G401 (cell line): ENCODE measurements at places on chromosomes 6 and 20.

GRCh38 chr6:137983269-137983668, 116.2 kb downstream of the TNFAIP3 start:
- DNase-seq, result no peak

DNA sequence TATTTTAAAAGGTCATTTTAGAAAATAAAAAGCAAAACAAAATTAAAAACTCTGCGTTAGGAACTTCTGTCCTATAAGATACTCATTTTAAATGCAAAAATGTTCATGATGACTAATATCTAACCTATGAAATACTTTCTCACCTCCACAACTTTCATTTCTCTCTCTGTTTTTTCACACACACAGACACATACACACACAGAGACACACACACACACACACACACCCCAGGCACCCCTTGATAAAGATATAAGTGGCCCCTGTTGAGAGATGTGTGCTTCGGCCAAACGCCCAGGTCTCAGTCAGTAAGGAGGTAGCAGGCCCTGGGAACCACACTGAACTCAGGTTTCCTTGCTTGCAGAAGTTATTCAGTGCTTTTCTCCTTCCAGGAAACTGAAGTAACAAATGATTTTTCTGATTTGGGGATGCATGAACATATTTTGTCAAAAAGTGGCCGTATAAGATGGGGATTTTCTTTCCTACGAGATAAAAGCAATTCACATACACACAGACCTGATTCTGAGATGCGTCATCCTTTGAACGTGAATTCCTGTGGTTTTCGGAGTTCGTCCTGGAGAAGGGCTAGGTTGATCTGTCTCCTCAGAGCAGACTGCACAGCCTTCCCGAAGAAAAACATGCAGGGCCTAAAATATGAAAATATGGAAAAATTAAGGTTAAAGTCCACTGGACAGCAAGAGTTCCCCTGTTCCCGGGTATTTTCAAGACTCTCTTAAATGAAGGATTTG, 306.8 kb upstream of the FOXQ1 start:
- no peak for DNase-seq

GRCh38 chr20:62531046-62531838, 55.4 kb upstream of the GATA5 start:
- no peak for DNase-seq

- peak; percentile 57 for DNase-seq
Measured at GRCh38 chr6:25332655-25333071, 53.5 kb downstream of the CARMIL1 start.

GRCh38 chr6:39347906-39348585, 25.5 kb upstream of the KCNK16 start:
- DNase-seq, result peak; percentile 56
